ENCODE measurements at places on chromosomes 13 and 19.

DNA sequence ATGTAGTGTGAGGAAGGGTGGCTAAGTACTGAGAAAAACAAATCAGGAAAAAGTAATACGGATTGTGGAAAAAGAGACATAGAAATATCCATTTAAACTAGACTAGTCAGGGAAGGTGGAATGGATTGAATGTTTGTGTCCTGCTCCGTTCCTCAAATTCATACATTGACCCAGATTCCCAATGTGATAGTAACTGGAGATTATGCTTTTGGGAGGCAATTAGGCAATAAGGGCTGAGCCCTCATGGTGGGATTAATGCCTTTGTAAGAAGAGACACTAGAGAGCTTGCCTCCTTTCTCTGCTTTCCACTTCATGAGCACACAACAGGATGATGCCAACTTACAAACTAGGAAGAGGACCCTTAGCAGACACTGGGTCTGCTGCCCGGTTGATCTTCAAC, 765.2 kb upstream of the GPC6 start:
- DNase-seq, result no peak

GRCh38 chr13:44243198-44243857, 130.3 kb upstream of the SERP2 start:
- no peak for DNase-seq

DNA sequence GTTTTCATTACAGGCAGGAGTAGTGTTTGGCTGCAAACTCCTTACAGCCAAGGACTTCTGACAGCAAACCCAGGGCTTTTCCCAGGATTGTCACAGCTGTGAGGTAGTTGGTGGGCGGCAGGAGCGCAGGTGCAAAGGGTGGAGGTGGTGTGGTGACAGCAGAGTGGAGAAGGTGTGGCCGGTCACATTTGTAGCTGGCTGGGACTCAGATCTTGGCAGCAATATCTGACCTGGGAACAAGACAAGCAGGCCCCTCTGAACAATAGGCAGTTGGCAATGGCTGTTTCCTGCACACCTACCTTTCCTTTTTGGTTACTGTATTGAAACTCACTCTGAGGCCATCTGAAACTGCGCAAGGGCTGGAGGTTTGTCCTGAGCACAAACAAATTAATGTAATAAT, 327.3 kb downstream of the COG6 start:
- DNase-seq, result no peak

GRCh38 chr19:11191273-11191755, 6.0 kb downstream of the KANK2 start:
- no peak for DNase-seq

- DNase-seq, result no peak
Measured at GRCh38 chr19:5655412-5655811, 24.9 kb downstream of the MICOS13 start.

Data from stimulated activated CD4-positive, alpha-beta T cell treated with anti-CD3 and anti-CD28 coated beads, Interleukin-1b, Interleukin-23, amount 100 ng/mL, for 1 hour (primary cell).